ENCODE measurements at places on chromosomes 11 and 22.

DNA sequence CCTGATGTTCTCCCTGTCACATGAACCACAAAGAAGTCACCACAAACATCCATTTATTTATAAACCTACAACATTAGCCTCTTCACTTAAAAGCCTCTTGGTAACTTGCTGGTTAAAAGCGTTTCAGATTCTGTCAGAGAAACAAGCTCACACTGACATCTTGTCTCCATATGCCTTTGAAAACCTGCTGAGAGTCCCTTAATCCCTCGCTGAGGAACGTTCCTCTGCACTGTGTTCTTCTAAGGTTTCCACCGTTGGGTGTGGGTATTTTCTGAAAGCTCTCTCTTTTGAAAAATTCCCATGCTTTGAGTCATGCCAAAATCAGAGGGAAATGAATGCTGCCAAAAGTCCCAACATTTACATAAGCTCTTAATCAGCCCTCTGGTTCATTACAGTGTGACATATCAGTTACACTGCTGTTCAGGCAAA lies 149.8 kb downstream of the CCDC34 start:
- no peak for DNase-seq

GRCh38 chr11:76637491-76638269 lies 32.9 kb downstream of the LRRC32 start:
- DNase-seq: peak; percentile 70

DNA sequence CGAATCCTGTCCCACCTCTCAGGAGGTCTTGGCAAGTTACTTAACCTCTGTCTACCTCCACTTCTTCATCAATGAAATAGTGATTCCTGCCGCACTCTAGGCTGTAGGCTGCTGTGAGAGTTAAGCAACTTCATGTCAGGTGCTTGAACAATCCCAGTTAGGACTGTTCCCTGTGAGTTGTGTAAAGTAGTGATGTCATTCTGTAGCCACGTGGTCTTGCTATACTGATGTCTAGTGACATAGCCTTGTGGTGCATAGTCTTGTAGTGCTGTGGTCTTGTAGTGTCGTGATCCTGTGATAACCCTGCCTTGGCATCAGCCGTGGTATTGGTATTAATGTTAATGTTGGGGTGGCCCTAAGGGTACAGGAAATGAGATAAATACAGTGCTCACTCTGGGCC lies 30.3 kb upstream of the PRR5 start:
- no peak for DNase-seq

DNA sequence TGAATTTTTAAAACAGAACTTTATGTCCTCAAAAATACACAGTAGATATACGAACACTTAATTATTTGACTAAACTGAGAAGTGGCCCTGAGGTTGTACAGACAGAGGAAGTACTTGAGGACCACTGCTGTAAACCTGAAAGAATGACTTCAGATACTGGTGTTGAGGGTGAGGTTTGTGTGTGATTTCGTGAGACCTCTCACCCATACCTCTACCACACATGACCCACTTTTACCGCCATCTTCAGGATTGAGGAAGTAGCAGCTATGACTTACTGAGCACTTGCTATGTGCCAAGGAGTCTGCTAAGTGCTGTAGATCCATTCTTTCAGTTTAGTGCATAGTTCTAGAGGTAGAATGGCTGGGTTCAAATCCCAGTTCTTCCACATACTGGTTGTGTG lies 21.9 kb downstream of the MMP13 start:
- no peak for DNase-seq

DNA sequence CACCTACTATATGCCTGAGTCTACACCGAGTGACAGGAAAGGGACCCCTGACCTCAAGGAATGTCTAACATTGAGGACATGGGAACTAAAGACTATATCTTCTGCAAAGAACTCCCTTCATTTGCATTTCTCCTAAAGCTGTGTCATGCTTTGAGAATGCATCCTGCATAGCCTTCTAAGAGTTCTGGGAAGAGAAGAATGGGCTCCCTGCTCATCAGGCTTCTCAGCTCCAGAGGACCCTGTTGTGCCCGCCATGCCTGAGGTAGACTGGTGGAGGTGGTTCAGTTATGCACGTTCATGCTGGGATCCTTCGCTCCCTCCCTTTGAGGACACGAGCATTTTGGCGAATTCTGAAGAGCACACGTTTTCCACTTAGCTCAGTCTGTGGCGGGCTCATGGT lies 63.3 kb downstream of the GRIK4 start:
- no peak for DNase-seq

DNA sequence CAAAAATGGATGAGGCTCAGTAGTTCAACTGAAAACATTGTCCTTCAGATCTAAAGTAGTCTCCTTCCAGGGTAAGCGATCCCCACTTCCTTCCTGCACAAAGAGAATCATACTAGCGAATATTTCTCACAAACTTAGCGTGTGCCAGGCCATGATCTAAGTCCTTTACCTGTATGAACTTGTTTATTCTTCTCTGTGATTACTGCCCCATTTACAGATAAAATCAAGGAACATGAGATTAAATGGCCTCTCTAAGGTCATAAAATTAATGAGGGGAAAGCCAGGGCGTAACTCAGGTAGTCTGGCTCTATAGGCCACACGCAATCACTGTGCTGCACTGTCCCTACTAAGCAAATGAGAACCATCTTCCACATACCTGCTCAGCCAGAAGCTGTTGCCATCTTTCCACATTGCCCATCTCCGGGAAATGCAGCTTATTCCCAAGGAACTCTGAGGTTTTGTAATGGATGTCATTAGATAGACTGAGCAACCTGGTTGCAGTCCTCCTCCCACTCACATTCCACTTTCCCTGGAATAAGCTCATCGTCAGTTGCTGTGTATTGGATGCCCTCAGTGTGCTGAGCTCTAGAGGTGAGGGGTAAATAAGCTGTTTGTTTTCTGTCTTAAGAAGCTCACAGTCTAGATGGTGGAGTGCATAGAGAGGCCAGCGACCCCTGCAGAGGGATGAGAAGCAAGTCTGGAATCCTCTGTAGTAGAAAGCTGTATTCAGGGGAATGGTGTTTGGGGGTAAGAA lies 146.3 kb downstream of the SNX19 start:
- DNase-seq: no peak

GRCh38 chr11:28447226-28447625 lies 339.0 kb downstream of the METTL15 start:
- DNase-seq: no peak

GRCh38 chr11:64538501-64538951 lies 52.5 kb upstream of the SLC22A12 start:
- DNase-seq: no peak

GRCh38 chr11:69424748-69425147 lies 56.7 kb upstream of the LINC01488 start:
- DNase-seq: no peak

- no peak for DNase-seq
These were observed 107.4 kb downstream of the SIK3 start for GRCh38 chr11:116990811-116991210.

DNA sequence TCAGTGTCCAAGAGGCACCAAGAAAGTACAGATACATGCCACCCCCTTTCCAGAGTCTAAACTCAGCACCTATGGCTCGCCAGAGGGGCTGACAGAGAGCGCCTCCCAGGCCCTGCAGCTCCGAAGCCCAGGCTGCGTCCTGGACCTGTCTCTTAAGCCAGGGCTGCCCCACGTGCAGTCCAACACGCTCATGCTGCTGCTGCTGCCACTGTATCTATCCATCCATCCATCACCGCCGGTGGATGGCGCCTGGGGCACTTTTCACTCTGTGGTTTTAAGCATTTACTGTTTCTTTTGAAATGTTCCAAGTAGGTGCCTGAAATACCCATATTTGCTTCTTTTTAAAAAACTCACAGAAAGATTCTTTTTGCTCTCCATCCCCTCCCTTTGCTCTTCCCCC lies 41.8 kb downstream of the MACROD1 start:
- DNase-seq: no peak

Measured in right lobe of liver (tissue), 6 donors.